ENCODE measurements at places on chromosomes 12 and 14.

- no peak for DNase-seq
Measured at GRCh38 chr12:1839464-1839863, 19.1 kb downstream of the LRTM2 start.

DNA sequence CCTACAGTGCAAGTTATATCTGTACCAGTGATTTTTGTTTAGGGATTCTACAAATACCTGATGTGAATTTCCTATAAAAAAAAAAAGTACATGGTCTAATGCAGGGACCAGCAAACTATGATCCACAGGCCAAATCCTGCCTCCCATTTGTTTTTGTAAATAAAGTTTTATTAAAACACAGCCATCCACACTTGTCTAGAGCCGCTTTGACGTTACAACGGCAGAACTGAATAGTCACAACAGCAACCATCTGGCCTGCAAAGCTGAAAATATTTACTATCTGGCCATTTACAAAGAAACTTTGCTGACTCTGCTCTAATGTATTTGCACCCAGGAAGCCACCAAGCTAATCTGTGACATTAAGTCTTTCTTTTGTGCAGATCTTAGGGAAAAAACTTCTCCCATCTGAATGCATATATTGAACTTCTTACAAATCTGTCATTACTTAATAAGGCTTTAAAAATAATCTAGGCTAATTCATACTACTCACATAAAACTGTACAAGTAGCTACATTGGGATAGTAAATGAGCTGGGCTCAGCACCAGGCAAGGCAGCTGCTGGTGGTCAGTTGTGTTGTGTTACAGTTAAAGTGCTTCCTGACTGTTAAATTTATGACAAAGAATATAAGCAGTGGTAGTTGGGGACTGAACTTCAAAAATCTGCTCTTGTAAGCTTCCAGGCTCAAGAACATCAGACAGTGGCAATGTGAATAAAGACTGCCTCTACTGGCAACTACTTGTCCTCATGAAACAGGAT, 303.3 kb downstream of the MED13L start:
- DNase-seq = no peak

DNA sequence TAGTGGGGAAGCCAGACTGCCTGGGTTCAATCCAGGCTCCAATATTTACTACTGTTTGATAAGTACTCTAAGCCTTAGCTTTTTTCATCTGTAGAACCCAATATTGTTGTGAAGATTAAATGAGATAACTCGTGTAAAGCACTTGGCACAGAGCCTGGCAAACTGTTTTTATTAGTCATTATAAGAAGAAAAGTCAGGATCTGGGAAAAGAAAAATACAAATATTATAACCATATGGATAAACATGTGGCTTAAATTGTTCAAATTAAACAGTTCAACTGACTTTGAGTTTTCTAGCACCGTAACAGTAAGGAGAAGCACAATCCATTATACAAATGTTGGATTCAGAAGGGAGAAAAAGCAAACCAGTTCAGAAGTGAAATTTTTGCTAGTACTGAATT, 22.0 kb upstream of the CDK17 start:
- no peak for DNase-seq

GRCh38 chr12:101637936-101638335, 43.2 kb downstream of the MYBPC1 start:
- no peak for DNase-seq

GRCh38 chr14:103623308-103623707, 5.7 kb upstream of the KLC1 start:
- no peak for DNase-seq

DNA sequence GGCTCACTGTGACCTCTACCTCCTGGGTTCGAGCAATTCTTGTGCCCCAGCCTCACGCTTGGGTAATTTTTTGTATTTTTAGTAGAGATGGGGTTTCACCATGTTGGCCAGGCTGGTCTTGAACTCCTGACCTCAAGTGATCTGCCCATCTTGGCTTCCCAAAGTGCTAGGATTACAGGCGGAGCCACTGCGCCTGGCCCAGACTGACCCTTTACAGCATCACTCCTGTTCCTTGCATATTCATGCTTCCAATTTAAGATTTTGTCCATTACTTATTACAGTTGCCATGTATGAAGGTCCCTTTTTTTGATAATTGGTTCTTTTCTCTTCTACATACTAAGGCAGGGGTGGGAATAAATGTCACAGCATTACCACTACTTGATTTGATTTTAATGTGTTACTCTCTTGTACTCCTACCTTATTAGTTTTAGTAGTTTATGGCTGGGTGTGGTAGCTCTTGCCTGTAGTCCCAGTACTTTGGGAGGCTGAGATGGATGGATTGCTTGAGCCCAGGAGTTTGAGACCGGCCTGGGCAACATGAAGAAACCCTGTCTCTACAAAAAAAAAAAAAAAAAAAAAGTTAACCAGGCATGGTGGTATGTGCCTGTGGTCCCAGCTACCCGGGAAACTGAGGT, 46.9 kb downstream of the ADIPOR2 start:
- no peak for DNase-seq

DNA sequence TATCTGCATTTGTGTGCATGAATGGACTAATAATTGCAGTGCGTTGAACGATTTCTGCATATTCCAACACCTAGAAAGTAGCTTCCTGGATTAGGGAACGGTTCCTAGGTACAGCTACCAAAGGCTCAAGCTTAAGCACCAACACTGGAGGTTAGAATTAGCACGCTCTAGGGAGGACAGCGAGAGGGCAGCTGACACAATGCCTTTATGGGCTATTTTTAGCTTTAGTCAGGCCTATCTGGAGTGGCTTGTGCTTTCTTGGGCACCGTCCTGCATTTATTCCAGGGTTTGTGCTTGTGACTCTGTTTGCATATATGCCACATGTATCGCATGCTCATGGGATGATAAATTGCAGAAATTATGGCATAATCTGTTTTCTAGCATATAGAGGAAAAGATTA, 13.7 kb downstream of the ETV6 start:
- no peak for DNase-seq

GRCh38 chr14:35248476-35248788, 43.8 kb upstream of the PSMA6 start:
- DNase-seq = no peak

- no peak for DNase-seq
Measured at GRCh38 chr12:12669020-12669419, 27.0 kb downstream of the GPR19 start.

Measured in AG09319 (cell line).